ENCODE measurements at places on chromosomes 12 and 14.

DNA sequence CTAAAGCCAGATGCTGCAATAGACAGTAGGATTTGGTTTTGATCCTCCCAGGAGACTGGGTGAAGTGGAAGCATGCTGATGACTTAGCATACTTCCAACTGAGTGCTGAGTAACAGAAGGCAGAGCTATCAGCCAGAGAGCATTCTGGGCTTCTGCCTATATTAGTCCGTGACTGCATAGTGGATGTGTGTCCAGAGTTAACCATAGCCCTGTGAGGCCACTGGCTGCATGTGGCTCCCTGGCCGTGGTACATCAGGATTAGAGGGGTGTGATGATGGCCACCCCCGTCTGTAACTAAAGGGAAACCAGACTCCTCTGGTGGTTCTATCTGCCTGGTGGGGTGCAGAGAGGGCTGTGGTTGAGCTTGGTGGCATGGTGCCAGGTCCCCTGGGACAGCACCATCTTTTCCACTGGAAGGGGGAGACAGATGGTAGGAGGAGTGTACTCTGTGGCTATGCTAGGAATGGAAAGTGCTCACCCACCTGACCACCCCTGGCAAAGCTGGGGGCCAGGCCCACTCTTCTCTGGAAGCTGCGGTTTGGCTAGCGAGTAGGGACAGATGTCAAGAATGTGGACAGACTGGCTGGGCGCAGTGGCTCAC lies 27.4 kb downstream of the ABCD4 start:
- no peak for DNase-seq

DNA sequence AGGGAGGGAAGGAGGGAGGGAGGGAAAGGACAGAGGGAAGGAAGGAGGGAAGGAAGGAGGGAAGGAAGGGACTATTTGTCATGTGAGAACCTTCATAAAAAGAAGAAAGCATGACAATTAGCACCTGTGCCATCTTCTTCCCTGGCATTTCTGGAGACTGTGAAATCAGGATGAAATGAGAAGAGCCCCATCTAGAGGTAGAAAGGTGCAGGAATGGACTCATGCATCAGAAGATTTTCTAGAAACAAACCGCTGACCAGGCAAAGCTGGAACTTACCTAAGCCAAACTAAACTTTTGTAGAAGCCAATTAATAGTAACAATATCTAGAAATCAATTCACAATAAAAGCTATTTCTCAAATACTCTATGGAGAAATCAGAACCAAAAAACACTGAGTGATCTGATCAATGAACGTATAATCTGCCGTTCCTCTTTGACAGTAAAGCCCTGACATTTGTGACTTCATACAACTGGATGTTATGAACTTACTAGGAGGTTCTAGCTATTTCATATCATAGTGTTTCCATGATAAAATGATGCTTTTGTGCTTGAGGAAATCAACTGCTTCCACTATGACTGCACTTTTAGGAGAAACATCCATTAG lies 24.4 kb upstream of the CRACR2A start:
- no peak for DNase-seq

GRCh38 chr12:38160318-38161122 lies 156.1 kb upstream of the ALG10B start:
- DNase-seq, result no peak

DNA sequence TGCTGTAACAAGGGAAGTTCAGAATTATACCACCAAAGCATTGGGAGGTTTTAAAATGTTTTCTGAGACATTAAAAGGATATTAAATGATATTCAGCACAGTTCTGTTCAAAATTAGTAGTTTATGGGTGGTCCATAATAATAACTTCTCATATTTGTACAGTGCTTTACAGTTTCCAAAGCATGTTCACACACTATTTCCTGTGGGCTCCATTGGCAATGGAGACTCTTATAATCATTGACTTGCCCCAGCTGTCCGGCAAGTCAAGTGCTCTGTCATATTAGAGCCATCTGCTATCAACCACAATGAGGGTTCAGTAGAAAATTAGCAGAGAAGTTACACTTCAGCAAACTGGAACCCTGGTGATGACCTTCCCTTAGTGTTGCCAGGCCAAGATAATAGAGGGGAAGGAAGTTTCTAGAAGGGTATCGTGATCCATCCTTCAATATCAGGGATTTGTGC lies 526.6 kb upstream of the CCDC196 start:
- no peak for DNase-seq

GRCh38 chr14:86799244-86799647 lies 1193.7 kb downstream of the GALC start:
- DNase-seq, result no peak

DNA sequence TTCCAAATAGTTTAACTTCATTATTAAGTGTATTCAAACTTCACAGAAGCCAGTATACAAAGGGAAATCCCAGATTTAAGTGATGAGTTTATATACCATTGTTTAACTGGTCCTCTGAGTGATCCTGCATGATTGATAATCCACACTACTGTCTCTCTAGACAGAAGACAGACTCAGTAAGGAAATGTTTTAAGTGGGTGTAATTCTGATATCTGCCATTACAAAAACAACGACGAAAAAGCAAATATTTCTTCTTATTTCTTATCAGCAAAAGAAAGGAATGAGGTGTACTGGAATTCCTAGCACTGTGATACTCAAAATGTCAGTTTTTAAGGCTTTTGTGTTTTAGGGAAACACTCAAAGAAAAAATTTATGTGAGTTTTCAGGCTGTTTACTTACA lies 127.5 kb downstream of the GPHN start:
- DNase-seq, result no peak

DNA sequence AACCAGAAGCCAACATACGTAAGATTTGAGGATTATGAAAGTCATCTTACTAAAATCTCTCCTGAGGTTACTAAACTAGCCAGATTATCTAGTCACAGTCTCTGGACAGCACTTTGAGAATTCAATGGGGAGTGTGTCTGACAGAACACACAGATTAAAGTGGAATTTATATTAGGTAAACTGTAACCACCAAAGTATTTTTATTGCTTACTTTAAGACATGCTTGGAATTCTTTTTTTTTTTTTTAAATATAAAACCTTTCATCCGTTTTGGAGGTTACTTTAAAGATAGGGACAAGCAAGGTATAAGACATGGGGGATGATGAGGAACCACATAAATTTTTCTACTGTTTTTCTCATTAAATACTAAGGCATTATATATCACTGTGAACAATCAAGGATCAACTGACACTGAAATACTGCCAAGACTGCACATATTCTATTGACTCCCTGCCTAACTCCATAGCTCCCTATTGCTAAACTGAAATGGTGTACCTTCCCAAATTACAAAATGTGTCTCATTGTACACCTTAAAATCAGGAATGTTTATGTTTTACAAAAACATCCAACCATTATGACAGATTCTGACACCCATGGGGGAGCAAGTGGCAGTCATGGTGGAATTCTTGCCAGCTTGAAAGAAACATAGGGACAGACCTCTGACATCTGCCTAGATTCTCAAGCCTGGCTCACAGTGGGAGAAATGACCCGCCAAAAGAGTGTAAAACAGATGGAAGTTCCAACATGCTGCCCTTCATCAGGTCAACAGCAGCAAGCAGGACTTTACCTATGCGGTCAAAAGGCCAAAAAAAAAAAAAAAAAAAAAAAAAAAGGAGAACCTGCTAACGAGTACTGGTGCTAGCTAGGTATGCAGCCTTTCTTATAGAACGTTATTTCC lies 239.3 kb downstream of the MED13L start:
- DNase-seq, result no peak

DNA sequence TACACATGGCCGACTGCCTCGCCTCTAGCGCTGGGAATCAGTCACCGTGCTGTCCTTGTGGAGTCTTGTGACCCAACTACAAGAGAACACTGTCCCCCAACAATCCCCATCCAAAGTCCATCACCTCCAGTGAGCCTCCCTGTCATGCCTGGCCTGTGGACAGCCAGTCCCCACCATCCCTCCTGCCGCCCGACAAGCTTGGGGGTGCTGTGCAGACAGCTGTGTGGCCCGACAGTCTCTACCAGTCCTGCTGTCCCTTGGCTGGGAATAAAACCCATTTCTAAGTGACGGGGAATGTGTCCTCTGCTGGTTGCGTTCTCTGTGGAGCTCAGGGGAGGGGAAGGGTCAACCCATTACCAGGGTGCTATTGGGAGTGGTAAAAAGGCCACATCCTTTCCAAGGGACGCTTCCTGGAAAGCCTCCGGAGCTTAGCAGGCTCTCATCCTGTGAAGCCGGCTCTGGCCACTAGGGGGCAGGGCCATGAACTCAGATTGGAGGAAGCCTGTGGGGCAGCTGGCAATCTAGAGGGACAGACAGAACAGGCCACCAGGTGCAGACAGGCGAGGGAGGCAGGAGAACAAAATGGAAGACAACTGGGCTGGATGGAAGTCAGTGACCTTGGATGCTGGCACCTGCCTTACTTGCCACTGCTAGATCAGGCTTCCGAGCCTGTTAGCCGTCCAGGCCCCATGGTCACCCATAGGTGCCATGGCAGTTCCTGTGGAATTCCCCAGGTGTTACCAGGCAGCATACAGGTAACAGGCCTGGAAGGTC lies 12.0 kb upstream of the BLTP3B start:
- peak; percentile 33 for DNase-seq

GRCh38 chr12:67819902-67820301 lies 169.3 kb upstream of the IFNG-AS1 start:
- DNase-seq, result no peak

DNA sequence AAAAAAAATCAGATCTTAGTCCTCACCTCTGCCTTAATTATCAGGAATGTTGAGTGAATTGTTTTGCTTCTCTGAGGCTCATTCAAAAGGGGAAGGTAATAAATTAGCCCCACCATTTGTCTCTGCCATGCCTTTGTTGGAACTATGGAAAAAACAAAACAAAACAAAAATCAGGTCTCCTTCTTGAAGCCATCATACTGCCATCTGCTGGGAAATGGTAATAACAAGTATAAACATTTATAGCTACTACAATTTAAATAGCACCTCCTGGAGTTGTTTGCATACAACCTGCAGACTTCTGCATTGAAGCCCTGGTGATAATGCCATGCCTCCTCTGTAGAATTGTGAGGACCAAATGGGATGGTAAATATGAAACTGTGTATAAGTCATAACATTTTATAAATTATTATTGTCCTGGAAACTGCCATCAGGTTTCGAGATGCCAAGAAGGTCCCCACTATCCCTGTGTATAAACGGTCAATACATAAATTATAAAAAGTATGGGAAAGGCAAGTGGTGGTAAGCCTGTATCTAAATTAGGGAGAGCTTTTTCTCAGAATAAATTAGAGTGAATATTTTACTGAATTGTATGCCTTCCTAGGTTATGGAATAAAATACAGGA lies 87.2 kb upstream of the FGD4 start:
- DNase-seq, result no peak

- DNase-seq, result no peak
Observed at GRCh38 chr12:89799316-89799715, 90.7 kb upstream of the ATP2B1 start.

GRCh38 chr12:55707219-55707671 lies 459 bp downstream of the ITGA7 start:
- no peak for DNase-seq

DNA sequence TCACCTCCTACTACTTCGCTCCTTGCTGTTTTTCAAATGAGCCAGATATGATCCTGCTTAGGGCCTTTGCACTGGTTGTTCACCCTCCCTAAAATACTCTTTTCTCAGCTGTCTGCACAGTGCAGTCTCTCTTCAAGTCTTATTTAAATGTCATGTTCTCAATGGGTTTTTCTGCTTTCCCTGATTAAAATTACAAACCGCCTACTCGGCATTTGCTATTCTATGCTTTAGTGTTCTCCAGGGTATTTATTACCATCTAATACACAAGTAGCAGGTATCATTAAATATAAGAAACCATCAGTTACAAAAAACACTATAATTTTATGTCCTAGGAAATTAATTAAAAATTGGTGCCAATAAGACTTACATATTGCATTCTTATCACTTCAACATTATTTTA lies 108.0 kb upstream of the TMTC1 start:
- no peak for DNase-seq

- DNase-seq, result no peak
Observed at GRCh38 chr12:91274916-91275315, 92.3 kb upstream of the DCN start.

GRCh38 chr14:61368114-61368710 lies 46.8 kb downstream of the PRKCH start:
- no peak for DNase-seq

- no peak for DNase-seq
Observed at GRCh38 chr14:61477712-61478462, 156.5 kb downstream of the PRKCH start.

- DNase-seq, result no peak
Observed at GRCh38 chr12:1324910-1325309, 269.5 kb downstream of the FBXL14 start.

All from stimulated activated CD8-positive, alpha-beta memory T cell treated with anti-CD3 and anti-CD28 coated beads, Interleukin-7, amount 100 ng/mL, for 48 hours (primary cell).